ENCODE measurements at places on chromosomes 4 and X. TPM values are rescaled to one million over a fixed set of nuclear protein-coding genes. Genes with fewer than 3 reads are reported as not detected.

DNA sequence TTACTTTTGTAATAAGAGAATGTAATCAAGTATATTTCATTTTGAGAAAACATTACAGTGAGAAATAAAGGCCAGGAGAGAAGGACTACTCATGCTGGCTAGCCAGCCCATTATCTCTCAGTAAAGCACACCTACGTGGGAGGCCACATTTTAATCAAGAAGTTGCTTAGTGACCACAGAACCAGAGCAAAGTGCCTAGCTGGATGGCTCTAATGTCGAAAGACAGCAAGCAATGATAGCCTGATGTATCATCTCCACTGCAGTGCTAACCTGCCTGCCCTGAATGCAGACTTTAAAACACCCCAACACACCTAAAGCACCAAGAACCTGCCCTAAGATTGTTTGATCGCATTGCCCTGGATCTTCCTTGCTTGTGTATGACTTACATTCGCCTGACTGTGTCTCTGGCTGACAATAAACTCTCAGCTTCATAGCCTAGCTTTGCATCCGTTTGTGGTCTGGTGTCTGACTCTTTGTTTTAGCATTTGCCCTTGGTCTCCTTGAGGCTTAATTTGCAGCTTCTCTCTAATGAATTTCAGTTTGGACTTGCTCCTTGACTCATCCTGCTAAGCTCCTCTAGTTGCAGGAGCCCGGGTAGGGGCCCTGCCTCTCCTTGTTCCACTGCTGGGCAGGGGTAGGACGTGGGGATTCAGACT is 31.4 kb upstream of the SOWAHD start:
- DNase-seq: peak; percentile 48

DNA sequence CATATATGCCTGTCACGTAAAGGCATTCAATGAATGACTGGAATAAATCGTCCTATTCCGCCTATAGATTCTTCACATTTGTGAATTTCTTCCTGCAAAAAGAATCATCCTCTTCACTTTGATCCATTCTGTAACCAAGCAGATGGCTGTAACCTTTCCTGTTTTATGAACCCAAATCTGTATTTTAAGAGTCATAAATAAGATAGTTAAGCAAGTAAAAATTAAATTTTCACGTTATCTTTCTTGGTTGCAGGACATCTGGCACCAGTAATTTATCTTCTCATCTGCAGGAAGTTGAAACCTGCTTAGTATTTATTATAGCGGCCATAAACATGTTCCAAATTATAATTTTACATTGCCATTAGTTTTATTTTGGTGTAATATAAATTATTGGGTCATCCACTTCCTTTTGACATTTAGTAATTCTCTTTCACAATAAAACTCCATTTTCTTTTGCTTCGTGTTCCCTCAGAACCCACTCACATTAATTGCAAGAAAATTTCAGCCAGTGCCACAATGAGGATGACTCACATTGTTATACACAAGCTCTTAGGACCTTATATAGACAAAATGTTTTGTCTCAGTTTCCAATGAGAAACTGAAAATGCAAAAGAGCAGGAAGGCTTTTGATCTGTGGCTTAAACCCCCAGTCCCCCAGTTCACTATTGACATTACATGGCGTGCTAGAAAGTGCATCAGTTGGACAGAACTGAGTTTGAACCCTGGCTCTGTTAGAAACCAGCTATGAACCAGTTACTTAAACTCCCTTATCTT is 51.1 kb downstream of the TMEM156 start:
- DNase-seq: no peak

NDNF gene
- not detected for total RNA-seq

- DNase-seq: no peak
These were observed 196.7 kb downstream of the ZNF330 start for GRCh38 chr4:141417387-141417786.

GRCh38 chr4:37892641-37893040 is 1.8 kb downstream of the TBC1D1 start:
- DNase-seq: peak; percentile 60

ZNF185 gene
- total RNA-seq: 0.97 TPM

- DNase-seq: no peak
These were observed 136.6 kb downstream of the NHS start for GRCh38 chrX:17511556-17511955.

DNA sequence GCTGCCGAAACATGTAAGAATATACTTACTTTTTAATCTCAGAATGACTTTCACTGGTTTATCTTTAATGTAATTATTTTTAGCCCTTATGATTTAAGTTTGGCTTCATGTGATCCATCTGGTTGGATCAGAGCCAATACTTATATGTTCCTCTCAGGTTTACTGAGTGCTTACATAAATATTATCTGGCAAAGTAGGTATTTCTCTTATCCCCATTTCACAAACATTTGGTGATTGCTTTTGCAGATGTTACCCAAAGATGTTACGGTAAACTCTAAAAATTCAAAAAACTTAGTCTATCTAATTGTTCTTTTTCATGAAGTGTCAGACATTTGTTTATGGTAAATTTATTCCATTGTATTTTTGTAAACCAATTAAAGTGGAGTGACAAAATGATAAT is 115.0 kb upstream of the TLL1 start:
- DNase-seq: no peak

GRCh38 chr4:152460488-152460887 is 75.4 kb downstream of the FBXW7 start:
- DNase-seq: no peak

TLR3 gene
- 0.70 TPM for total RNA-seq

- no peak for DNase-seq
These were observed 82.6 kb downstream of the PCDH7 start for GRCh38 chr4:30802622-30803323.

ZDHHC15 gene
- total RNA-seq: not detected

PCDH19 gene
- total RNA-seq: not detected

FAM149A gene
- total RNA-seq: 0.29 TPM

IL13RA2 gene
- total RNA-seq: not detected

GRCh38 chr4:30172416-30172815 is 547.8 kb upstream of the PCDH7 start:
- DNase-seq: no peak

DNA sequence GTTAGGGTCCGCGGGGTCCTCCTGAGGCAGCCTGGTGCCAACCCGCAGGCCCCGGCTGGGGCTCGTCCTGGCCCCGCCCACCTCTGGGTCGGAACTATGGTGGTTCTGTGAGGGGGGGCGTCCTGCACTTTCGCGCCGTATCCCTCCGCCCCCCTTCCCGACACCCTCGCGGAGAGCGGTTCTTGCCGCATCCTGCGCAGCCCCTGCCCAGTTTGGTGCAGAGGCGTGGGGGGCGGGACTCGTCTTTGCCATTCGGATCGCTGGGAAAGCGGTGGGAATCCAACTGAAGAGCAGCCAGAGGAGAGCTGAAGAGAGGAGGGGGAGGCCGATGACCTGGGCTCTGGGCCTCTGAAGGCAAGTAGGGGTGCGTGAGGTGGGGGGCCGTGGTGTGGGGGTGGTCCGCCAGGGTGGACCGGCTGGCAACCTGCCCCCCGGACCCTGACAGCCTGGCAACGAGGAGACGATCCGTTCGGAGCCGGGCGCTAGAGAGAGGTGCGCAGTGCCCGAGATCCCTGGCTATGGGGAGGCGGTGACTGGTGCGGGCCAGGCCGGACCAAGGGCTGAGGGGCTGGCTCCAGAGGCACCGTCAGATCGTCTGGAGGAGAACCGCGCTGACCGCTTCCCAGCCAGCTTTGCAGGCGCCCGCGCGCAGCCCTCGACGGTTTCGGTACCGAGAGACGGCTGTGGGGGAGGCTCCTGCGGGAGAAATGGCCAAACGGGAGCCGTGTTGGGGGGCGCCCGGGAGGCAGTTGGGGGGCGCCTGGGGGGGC is at the start of gene GPRASP1:
TSS of gene GPRASP1 (plus strand) at position 242 of the 770 bp plus-strand sequence. CDS start 2,431 bp downstream, outside the sequence.
- DNase-seq: peak; percentile 28

ADH1B gene
- not detected for total RNA-seq

DNA sequence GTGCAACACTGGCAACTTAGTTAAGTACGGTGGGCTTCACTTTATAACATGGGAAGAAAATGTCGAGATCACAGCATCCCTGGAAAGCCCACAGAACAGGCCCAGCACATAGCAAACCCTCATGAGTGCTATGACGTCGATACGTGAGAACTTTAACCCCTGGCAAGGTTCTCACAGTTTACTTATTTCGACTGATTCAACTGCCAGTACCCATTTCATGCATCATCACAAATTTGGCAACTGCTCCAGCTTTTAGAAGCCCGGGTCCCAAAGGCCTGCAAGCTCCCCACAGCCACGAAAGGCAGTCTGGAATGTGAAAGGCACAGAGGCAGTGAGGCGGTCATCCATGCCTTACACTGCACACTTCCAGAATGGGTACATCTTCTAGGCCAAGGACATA is 41.2 kb downstream of the RELL1 start:
- no peak for DNase-seq

DNA sequence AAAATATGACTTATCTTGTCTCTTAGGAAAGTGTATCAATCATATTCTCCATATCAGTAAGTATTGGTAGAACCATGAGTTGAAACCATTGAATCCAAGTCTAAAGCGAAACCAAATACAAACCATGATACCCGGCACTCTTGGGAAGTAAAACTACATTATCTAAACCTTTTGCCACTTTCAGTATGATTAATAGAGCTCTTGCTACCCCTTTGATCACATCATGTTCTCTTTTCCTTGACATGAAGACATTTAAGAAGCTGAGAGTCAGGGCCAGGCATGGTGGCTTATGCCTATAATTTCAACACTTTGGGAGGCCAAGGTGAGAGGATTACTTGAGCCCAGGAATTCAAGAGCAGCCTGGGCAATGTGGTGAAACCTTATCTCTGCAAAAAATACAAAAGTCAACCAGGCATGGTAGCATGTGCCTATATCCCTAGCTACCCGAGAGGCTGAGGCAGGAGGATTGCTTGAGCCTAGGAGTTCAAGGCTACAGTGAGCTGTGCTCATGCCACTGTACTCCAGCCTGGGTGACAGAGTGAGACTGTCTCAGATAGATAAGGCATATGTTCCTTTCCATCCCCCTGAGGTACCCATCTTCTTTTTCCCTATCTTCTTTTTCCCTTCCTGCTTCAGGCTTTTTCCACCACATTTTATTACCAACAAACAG is 45.4 kb downstream of the CEP135 start:
- DNase-seq: no peak

GRCh38 chr4:181202240-181202639 is 1041.0 kb upstream of the TENM3 start:
- DNase-seq: no peak

- DNase-seq: no peak
These were observed 18.1 kb downstream of the FGFRL1 start for GRCh38 chr4:1029529-1029928.

GRCh38 chr4:186037692-186038658 is 31.0 kb upstream of the TLR3 start:
- peak; percentile 50 for DNase-seq

GRCh38 chrX:42456176-42456700 is 321.7 kb downstream of the PPP1R2C start:
- no peak for DNase-seq

- no peak for DNase-seq
These were observed 80.4 kb downstream of the PTTG2 start for GRCh38 chr4:38040619-38041018.

GLOD5 gene
- not detected for total RNA-seq

- DNase-seq: no peak
These were observed 94.6 kb upstream of the INPP4B start for GRCh38 chr4:142940425-142941330.

TMEM154 gene
- 20.0 TPM for total RNA-seq

DNA sequence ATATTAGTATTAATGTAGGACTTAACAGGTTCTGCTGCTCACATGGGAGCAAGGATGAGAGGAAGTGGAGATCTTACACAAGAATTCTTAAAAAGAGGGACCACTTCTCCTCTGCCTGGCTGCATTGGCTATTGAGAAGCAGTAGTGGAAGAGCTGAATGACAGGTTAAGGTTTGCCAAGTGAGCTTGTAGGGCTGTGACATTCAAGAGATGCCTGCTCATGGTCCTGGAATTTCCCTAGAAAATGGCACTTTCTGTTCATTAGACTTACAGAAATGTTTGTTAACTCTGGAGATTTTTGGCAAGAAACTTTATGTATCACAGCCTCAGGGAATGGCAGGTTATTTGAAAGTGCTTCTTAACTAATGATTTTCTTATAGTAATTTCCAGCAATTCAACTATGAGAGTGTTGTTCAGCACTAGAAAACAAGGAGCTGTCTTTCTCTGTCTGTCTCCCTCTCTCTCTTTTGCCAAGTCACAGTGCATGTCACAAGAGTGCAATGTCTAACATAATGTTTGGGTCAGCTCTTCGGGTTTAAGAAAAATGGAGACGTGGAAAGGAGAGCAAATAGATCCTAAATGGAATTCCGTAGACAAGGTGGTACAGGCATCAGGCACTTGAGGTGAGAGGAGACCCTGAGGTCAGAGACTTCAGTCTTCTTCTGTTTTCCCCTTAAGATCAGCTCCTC is 8.3 kb upstream of the NAP1L5 start:
- DNase-seq: no peak

GRCh38 chrX:38599796-38600755 is 38.7 kb downstream of the TSPAN7 start:
- no peak for DNase-seq

TEX11 gene
- not detected for total RNA-seq

- no peak for DNase-seq
These were observed 9.5 kb downstream of the ADH4 start for GRCh38 chr4:99134586-99134985.

TIGD4 gene
- 0.40 TPM for total RNA-seq

ARSH gene
- not detected for total RNA-seq

DNA sequence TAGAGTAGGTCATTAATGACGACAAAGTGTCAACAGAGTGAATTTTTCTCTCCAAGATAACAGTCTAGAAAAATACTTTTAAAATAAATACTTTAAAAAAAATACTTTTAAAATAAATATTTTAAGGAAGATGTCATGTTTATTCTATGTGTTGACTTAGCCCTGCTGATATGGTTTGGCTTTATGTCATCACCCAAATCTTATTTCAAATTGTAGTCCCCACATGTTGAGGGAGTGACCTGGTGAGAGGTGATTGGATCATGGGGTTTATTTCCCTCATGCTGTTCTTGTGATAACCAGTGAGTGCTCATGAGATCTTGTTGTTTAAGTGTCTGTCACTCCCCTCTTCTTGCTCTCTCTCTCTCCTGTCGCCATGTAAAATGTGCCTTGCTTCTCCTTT is 754.9 kb upstream of the SLIT2 start:
- DNase-seq: no peak

DNA sequence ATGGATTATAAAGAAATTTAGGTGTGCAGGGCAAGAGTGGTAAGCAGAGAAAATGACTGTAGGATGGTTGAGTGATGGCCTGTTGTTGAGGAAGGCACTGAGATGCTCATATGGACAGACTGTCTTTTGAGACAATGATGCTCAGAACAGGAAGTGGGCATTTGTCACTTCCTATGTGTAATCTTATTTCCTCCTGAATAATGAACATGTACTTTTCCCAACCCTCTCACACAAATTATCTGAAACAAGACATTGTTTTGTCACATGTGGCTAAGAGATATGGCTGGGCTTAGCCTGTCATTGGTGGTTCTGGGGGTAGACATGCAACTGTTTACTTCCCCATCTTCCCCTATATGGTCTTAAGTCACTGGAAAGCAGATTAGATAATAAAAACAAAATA is 240.5 kb downstream of the CFAP47 start:
- DNase-seq: no peak

GRCh38 chr4:1194010-1194900 is 21.9 kb upstream of the SPON2 start:
- DNase-seq: no peak
